ENCODE measurements at places on chromosomes 1 and 21. TPM values are rescaled to one million over a fixed set of nuclear protein-coding genes. Genes with fewer than 3 reads are reported as not detected.

The ANKRD35 gene
- total RNA-seq = 1.5 TPM

The AMY1A gene
- total RNA-seq = 5.8 TPM

The TNFRSF8 gene
- 2.7 TPM for total RNA-seq

The CLDN17 gene
- not detected for total RNA-seq

The ADGRL4 gene
- 18.8 TPM for total RNA-seq

The GCSAML gene
- total RNA-seq = 2.2 TPM

The TARS2 gene
- total RNA-seq = 23.7 TPM

The ALDH4A1 gene
- 11.7 TPM for total RNA-seq

The NPL gene
- 48.7 TPM for total RNA-seq

The TTC24 gene
- not detected for total RNA-seq

The BRDT gene
- total RNA-seq = not detected

The GBP6 gene
- 0.68 TPM for total RNA-seq

The FNDC10 gene
- total RNA-seq = 7.7 TPM

The RHOC gene
- 126 TPM for total RNA-seq

The OLFML2B gene
- total RNA-seq = 19.1 TPM

The OLIG2 gene
- not detected for total RNA-seq

The SH3BGR gene
- 4.1 TPM for total RNA-seq

The USH2A gene
- total RNA-seq = not detected

The S100PBP gene
- total RNA-seq = 37.5 TPM

The C2CD4D gene
- total RNA-seq = 0.21 TPM

The SERINC2 gene
- total RNA-seq = 32.3 TPM

The CHIA gene
- 10.9 TPM for total RNA-seq

The GJA8 gene
- not detected for total RNA-seq

The FYB2 gene
- 3.8 TPM for total RNA-seq

The PLPPR4 gene
- total RNA-seq = 1.7 TPM

The PDC gene
- not detected for total RNA-seq

The DSCAM gene
- 0.06 TPM for total RNA-seq

The FLG gene
- not detected for total RNA-seq

The RHEX gene
- 13.5 TPM for total RNA-seq

The CFAP141 gene
- 2.8 TPM for total RNA-seq
